Stimulated activated CD8-positive, alpha-beta memory T cell treated with anti-CD3 and anti-CD28 coated beads, Interleukin-15, amount 100 ng/mL, for 1 hour (primary cell): ENCODE measurements at places on chromosomes 5 and 9.

DNA sequence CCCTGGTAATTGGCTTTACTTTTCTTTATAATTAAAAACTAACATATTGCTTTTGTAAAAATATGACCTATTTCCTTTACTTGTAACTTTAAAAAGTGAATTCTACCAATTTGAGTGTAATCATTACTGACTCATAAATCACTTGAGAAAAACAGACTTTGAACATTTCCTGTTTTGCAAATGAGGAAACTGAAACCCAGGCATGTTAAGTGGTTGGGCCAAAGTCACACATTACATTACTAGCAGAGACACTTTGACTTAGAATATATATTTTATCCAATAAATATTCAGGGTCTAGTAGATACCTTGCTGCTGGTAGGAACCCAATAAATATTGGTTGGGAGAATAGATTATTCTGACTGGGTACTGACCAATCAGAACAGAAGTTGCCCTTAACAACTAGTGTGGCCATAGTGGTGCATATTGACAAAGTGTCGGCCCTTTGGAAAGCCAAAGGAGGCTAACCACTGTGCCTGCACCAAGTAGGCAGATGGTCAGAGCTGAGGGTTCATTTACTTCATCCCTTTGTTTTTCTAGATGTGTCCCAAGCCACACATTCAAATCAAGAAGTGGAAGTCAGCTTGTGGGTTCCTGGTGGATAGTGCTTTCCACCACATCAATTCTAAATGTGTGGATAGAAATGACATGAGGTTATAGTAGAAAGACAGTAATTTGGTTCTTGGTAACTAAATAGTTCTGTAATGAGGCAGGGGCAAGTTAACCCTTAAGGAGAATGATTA, 365.1 kb upstream of the RIOK2 start:
- no peak for DNase-seq

- no peak for DNase-seq
Measured at GRCh38 chr9:76730801-76731200, 33.4 kb upstream of the PCA3 start.

GRCh38 chr9:117919538-117919937, 215.3 kb downstream of the TLR4 start:
- DNase-seq: no peak

- no peak for DNase-seq
Measured at GRCh38 chr9:127588740-127589506, 23.2 kb upstream of the STXBP1 start.

DNA sequence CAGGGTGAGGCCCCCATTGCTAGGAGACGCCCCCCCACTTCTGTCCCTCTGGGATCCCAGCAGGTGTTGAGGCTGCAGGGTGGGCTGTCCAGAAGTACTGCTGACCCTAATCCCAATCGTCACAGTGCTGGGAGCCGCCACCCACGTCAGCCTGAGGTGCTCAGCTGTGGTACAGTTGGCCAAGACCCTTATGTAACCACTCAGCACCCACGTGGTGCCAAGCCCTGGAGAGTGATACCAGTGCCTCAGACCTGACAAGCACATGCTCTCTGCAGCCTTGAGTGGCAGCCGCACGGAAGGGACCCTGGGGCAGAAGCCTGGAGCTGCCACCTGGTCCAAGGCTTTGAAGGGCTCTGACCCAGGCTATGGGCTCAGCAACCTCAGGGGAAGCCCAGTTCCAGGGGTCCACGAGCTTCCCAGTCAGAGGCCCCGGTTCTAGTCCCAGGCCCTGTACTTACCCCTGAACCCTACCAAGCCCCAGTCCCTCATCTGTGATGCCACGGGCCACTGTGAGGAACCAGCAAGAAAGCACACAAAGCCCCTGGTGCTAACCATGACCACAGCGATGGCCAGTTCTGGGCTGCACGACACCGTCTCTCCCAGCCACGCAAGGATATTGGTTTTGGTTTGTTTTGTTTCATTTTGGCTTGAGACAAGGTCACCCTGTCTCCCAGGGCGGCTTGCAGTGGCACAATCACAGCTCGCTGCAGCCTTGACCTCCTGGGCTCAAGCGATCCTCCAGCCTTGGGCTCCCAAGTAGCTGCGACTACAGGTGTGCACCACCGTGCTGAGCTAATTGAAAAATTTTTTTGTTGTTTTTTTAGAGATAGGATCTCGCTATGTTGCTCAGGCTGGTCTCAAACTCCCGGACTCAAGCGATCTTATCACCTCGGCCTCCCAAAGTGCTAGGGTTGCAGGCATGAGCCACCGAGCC, 50.7 kb downstream of the DBH start:
- DNase-seq: no peak

DNA sequence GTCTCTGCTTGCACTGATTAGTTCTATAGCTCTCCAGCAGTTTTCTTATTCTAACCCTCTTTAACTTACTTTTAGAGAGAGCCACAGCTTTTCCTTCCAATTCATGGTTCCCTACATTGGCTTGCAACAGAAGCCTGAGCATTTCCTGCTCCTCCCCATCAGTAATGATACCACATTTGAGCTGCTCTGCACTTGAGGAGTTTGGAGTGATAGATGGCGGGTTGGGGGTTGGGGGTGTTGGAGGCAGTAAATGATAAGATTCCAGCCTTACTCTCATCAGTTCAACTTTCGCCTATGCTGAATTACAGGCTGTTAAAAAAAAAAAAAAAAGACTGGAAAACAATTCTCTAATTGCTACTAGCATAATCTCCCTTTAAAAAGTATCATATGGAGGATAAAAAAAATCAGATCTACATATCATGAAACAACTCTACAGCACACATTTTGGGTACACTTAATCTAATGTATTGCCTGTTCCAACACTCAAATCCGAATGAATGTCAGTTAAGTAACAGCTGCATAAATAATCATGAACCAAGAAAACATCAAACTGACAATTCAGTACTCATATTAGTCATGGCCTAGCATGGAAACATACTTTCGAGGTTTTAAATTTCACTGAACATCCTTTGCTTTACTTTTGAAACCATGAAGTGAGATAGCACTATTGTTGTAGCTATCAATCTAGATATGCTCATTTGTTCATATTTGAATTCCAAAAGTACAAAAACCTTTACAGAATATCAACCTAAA, 224.7 kb downstream of the NFIB start:
- no peak for DNase-seq

DNA sequence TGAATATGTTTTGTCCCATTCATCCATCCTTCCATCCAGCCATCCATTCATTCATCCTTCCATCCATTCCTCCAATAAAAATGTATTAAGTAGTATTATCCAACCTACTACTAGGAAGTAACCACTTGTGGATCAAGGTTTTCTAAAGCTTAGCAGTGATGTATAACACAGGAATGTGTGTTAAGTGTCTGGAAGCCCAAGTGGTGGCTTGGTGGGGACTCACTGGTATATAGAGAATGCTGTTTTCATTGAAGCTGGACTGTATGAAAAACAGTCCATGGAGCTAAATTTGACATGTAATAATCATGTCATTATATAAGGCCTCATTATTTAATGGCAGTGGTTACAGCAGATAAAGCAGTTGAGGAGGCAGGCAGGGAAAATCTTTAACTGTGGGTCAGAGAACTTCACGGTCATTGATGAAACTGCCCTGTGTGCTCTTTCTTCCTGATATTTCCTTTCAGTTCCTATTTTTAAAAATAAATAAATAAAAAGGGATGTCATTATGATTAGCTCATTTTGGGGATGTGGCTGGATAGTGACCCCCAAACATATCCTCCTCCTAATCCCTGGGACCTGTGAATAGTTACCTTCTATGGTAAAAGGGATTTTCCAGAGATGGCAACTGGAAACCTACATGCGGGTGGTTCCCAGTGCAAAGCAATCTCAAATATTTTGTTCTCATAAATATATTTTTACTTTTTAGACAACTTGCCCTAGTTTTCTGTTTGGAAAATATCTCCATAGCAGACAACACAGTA, 82.3 kb downstream of the DAPK1 start:
- no peak for DNase-seq

GRCh38 chr5:130871346-130872086, 293.5 kb downstream of the HINT1 start:
- peak; percentile 13 for DNase-seq

GRCh38 chr5:73388306-73388684, 60.3 kb downstream of the FOXD1 start:
- DNase-seq: no peak

GRCh38 chr5:125298258-125298657, 551.8 kb upstream of the ZNF608 start:
- no peak for DNase-seq

- no peak for DNase-seq
Measured at GRCh38 chr9:83444110-83444509, 94.1 kb downstream of the FRMD3 start.

- no peak for DNase-seq
Measured at GRCh38 chr9:13158986-13159385, 120.5 kb downstream of the MPDZ start.

DNA sequence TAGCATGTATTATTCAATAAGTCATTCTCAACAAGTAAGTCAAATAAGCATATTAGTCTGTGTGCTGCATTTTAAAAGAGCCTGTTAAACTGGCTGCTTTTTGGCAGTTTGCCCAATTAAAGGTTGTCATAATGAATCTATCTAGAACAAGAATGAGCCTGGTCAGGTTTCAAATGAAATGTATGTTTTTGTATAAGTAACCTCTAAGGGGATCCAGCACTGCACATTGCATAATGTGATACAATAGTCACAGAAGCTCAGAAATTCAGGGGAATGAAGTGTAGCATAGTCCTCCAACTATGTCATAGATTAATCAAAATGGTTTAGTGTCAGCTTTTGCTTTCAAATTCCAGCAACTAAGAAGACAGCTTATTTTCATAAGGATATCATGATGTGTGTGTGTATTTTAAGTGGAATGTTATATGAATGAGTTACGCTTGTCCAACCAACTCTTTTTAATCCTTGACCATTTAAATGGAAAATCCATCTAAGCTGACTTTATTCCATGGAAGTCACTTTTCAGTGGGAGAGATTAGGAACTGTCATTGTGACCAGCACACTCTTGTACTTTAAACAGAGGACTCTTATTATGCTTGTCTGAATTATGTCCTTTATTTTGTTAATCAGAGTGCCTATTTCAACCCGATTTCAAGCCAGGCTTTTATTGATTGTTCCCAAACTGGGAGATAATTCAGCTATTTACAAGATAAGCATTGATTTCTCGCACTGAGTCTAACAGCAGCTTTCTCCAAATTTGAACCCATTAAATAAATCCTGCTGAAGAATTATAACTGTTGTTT, 283.9 kb upstream of the ADAMTSL1 start:
- DNase-seq: no peak

DNA sequence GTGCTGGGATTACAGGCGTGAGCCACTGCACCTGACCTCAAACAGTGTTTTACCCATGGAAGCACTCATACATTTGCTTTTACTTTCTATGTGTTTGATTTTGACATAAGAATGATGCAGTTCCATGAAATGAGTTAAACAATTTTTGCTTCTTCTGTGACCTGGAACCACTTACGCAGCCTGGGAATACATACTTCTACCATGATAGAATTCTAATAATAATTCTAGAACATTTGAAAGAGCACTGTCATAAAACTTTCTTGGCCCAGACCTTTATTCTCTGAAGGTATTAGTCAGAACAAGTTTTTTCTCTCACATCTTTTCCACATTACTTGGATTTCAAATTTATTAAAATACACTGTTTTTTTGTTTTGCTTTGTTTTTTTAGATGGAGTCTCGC, 25.3 kb upstream of the COL5A1 start:
- DNase-seq: no peak

DNA sequence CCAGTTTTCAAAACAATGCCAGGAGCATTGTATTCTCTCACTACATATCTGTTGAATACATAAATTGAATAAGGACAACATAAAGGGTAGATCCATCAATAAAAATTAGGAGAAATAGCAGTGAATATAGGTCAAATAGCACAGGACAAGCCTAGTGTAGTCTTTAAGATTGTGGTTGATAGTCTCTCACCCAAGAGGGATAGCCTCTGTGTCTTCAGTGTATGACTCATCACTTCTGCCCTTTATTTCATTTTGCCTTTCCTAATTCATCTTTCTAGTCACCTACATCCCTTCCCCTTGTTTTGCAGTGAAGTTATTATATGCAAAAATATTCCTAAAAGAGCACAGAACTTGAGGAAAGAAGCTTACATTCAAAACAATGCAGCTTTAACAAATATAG, 335.0 kb upstream of the TUSC1 start:
- no peak for DNase-seq

DNA sequence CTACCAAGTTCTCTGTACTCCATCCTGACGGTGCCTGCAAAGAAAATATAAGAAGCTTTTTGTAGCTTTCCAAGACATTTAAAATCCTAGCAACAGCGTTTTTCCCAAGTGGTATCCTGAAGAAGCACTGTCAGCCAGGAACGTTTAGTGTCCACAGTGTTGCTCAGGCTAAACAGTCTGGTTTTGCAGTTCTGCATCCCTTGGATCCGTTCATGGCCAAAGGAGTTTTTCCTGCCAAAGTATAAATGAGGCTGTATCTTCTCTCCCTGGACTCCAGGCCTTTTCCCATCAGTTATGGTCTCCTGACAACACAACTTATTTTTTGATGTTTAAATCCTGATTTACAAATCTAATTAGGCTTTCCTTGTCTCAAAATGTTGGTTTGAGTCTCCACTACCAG, 925.8 kb downstream of the TLE1 start:
- DNase-seq: no peak

- no peak for DNase-seq
Measured at GRCh38 chr9:27785714-27786100, 212.4 kb upstream of the C9orf72 start.

- no peak for DNase-seq
Measured at GRCh38 chr9:87336914-87337333, 160.7 kb upstream of the DAPK1 start.

- DNase-seq: no peak
Measured at GRCh38 chr5:123545506-123545905, 33.5 kb downstream of the CSNK1G3 start.

GRCh38 chr9:131708226-131709002, 31.5 kb downstream of the RAPGEF1 start:
- DNase-seq: no peak

- no peak for DNase-seq
Measured at GRCh38 chr5:6220346-6221088, 157.8 kb downstream of the MED10 start.

DNA sequence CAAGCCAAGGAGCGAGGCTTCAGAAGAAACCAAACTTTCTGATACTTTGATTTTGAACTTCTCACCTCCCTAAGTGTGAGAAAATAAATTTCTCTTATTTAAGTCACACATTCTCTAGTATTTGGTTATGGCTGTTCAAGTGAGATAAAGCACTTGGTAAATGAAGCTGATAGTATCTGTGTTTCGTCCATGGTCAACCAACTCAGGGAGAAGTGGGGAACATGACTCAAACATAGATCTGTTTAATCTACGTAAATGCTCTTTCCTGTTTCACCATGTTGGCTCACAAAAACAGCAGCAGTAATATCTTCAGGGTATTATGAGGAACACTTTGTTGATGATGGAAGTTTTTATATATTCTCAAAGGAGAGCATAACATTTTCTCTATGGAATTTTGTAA, 2167.2 kb upstream of the C9orf72 start:
- DNase-seq: no peak

DNA sequence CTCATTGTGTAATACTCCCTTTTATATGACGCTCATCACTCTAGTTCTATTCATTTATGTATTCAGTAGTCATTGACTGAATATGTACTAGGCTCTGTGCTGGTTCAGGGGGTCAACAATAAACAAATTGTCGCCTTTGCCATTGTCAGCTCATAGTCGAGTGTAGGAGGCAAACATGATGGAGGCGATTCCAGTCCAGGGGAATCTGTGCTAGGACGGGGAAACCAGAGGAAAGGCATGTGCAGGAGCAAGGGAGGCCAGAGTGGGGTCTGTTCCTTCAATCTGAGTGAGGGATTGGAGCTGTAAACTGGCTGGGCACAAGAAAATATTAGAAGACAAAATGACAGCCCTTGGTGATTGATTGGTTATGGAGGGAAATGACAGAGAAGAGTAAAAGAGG, 83.9 kb downstream of the ANGPTL2 start:
- DNase-seq: no peak

- no peak for DNase-seq
Measured at GRCh38 chr5:143402017-143402552, 1.4 kb downstream of the NR3C1 start.
